ENCODE measurements at places on chromosomes 11 and 22.

DNA sequence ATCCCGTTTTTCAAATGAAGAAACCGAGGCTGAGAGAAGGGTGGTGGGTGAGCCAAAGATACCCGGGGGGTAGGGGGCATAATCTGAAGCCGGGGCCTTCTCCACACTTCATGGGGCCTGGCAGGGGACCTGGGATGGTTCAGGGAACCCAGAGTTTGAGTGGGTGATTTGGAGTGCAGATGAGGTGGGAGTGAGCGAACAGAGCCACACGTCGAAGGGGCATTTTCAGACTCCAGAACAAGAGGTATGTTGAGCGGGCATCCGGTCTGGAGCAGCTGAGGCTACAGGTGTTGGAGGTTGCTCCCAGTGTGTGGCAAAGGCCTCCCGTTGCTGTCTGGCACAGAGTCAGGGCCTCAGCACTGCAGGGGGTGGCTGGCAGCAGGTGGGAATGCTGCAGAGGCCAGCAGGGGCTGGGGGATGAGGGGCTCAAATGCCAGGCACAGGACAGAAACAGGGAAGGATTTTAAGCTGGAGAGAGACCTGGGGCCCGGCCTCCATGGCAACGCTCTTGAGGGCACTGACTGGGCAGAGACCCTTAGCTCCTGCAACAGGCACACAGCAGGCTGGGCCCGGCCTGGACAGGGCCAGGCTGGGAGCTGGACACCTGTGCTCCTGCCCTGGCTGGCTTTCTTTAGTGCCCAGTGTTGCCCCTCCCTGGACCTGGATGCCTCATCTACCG, 46.2 kb downstream of the WNT11 start:
- no peak for DNase-seq

DNA sequence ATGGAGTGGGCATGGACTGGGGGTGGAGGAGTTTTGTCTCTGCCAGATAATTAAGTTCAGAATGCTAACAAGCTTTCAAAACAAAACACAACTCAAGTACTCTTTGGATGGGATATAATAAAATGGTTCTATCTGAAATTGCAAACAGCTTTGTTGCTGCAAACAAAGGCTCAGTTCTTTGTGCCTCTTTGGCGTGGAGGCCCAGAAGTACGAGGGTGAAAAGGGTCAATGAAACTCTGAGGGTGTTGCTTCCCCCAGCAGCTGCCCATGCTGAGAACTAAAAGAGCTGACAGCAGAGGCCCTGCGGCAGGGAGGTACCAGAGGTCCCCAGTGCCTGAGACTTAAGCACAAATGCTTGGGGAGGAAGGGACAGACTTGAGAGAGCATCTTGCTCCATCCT, 26.5 kb upstream of the IGSF22 start:
- no peak for DNase-seq

GRCh38 chr22:26276529-26277160, 107.4 kb downstream of the SEZ6L start:
- no peak for DNase-seq

- no peak for DNase-seq
Measured at GRCh38 chr11:13315517-13316432, 38.2 kb downstream of the BMAL1 start.

DNA sequence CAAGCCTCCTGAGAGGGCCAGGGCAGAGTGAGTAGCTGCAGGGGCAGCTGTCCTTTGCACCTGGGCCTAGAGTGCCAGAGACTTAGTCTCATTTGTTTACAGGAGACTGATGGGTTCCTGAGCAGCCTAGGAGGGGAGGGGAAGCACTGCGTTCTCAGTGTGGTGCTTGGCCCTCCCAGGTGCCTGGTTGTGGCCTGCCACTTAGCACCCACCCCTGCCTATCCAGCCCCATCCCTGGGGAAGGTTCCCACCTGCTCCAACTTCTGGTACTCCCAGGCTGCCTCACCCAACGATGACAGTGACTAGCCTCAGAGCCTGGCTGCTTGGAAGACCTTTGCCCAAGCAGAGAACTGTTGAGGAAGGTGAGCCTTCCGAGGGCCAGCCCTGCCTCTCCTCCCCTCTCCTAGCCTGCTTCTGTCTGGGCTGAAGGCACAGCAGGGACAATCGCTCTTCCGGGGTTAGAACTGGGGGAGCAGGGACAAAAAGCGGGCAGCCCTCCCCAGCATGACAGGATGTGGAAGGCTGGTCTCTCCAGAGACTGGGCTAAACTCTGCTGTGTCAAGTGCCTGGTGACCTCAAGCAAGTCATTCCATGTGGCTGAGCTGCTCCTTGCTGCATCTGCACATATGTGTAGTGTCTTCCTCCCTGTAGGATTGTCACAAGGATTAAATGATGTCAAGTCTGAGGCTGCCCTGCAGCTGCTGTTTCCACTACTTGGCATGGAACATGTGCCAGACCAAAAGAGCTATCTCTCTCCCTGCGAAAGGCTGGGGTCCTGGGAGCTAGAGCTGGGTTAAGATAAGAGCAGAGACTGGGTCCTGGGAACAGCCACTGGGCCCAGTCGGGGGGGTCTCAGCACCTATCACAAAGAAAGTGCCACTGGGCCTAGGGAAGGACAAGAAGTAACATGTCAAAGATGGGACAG, 9.9 kb downstream of the KCNQ1OT1 start:
- DNase-seq = no peak

DNA sequence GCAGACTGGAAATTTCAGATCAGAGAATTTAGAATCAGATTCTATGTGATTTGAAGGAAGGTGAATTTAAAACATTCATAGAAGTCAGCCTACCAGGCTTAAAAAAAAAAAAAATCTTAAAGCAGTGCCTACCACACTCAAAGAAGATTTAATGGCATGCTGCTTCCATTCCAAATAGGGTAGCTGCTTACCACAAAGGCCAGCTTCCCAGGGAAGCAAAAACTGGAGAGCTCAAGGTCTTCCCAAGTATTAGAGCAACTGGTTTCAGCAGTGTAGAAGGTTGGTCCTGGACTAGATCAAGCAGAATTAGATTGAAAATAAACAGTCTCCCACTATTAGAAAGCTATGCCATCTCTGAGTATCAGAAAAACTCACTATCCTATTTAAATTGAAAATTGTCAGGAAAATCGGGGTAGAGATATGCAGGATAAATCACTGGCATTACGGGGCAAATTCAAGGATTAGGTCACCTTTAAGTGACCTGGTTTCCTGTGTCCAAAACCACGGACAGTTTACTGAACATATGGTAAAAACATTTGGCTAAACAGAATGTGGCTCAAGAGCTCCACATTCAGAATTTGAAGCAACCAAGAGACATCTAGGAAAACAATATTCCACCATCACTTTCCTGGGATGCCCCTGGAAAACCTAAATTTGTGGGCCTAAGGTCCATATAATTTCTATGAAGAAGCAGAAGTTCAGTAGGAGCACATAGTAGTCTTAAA, 1.3 kb downstream of the C11orf42 start:
- no peak for DNase-seq

DNA sequence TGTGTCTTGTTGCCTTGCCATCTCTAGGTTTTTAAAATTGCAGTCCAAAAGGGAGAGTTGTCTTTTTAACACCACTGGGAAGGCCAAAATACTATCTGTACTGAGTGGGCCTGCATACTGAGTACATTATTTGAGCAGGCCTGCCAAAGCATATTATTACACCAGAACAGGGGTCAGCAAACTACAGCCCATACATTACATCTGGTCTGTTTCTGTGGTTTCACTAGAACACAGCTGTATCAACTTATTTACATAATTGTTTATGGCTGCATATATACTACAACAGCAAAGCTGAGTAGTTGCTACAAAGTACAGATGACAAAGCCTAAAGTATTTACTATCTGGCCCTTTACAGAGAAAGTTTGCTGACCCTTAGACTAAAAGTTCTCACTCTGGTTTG, 74.0 kb downstream of the USP35 start:
- DNase-seq = no peak

GRCh38 chr11:76209973-76210930, 4.0 kb upstream of the WNT11 start:
- DNase-seq = no peak

DNA sequence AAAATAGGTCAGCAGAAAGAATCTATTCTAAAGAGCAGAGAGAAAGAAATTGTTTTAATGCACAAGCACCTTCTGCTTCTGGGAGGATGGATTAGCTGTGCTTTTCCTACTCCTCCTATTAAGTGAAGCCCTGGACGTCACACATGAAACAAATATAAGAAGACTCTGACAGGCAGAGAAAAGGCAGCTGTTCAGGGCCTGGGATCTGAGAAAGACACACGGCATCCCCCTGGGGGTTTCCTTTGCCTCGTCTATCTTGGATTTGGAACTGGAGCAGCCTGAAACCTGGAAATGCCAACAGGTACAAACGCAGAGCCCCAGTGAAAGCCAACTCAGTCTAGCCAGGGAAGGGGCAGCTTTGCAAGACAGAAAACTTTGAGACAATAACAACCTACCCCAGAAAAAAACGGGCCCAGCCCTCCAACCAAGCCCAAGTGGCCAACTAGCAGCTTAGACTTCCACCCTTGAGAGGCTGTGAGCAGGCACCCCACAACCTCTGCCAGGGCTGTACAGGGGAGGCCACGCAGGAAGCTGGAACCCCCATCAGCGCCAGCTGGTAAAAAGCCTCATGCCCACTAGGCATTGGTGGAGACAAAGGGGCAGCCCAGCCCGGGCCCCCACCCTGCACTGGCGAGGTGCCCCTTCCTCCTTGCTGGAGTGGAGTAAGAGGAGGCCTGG, 7.3 kb downstream of the CERK start:
- DNase-seq = no peak

DNA sequence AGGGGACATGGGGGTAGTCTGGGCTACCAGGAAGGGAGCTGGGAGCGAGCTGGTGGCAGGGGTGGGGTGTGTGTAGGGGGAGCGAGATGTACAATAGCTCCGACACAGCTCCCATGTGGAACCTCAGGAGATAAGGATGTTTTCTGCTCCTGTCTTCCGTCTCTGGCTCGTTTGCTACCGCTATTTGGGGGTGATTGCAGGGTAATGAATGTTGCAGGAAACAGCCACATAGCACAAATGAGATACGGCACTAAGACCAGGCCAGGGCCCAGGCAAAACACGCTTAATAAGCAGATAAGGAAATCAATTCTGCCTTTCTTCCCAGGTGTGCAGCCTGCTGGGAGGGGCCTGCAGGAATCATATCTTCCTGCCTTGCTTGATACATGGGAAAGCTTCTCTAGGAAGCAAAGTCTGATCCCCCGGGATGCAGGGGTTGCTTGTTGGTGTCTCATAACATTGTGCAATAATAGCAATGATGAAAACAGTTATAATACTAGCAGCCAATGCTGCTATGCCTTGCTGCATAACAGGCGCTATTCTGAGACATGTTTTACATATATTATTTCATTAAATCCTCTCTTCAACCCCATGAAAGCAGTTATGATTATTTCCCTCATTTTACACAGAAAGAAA, 158.7 kb downstream of the ST3GAL4 start:
- DNase-seq = no peak

GRCh38 chr11:112042161-112042960, 17.2 kb downstream of the DLAT start:
- DNase-seq = peak; percentile 83

DNA sequence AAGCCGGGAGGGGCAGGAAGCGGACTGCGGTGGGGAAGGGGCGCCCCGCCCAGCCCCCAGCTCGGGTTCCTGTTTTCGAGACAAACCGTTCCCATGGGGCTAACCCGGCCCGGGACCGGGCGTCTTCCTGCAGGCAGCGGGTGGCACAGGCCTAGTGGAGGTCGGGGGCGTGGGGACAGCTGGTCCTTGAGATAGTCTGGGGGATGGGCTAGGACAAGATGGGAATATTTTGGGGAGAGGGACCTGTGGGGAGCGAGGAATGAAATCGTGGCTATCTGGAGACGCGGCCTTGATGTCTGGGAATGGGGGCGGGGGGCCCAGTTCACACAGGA, 1.2 kb upstream of the RASGRP2 start:
- DNase-seq = peak; percentile 78

DNA sequence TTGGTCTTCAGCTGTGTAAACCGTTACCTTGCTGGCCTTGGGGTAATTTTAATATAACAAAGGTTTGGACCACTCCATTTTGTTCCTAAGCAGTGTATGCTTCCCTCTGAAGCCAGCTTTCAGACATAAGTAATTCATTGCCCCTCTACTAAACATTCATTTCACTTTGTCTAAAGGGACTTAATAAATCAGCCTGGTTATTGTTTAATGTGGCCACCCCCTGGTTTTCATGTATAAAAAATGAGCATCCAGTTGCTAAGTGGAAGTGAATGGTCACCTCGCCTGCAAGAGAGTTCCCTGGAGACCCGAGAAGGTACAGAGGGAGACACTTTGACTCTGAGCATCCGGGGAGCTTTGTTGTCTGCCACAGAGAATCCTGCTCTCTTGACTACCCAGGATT, 3.9 kb downstream of the ABTB2 start:
- no peak for DNase-seq

GRCh38 chr11:48103621-48104567, 112.7 kb upstream of the OR4B1 start:
- DNase-seq = no peak

DNA sequence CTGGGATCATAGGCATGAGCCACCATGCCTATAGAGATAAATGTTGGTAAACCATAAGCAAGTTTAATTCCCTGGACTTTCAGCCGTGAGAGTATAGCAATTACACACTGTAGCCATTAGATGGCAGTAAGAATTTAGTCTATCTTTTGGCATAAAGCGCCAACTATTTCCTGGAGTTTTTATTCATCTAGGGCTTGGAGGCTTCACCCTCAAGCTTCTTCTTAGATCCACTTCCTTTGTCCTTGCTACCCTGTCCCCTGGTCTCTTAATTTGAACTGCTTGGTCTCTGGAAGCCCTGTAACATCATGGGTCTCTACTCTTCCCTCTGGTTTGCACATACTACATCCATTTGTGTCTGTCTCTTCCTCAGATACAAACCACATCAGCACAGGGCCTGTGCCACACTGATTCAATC, 38.2 kb downstream of the OR10A6 start:
- DNase-seq = peak; percentile 78

DNA sequence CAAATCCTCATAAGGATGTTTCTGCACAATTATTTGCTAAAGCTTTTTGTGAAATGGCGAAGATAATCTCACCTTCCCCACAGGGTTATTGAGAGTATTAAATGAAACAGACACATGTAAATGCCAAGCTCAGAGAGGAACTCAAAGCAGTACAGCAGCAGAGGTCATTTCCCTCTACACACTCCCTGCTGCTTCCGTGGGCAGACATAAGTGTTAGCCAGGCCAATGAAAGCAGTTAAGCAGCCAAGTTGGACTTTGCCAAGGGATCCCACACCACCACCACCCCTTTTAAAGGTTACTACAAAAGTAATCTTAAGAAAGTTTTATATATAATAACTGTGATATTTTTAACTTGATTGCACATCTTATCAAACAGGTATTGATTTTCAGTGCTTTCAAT, 4.0 kb upstream of the FAM111A start:
- DNase-seq = no peak

DNA sequence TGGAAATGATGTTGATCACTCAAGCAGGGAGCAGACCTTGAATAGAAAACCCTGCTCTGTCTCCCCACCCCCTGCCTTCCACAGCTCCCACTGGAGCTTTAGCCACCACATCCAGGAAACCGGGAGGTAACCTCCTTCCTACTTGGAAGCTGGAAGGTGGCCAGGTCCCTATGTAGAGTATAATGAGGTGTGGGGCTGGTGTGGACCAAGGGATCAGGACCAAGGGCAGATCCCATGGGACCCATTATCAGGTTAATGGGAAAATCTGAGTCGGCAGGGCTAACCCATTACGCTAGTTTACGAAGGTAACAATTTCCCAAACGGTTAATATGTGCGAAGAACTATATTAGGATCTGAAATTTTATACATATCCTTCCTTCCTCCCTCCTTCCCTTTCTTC, 321.9 kb downstream of the MIAT start:
- no peak for DNase-seq
